ENCODE measurements at places on chromosomes 4 and X. TPM values are rescaled to one million over a fixed set of nuclear protein-coding genes. Genes with fewer than 3 reads are reported as not detected.

Gene MORC4
- 26.4 TPM for total RNA-seq

Gene CD40LG
- 0.10 TPM for total RNA-seq

GRCh38 chr4:99117876-99118693, 26.0 kb downstream of the ADH4 start:
- no peak for DNase-seq

GRCh38 chr4:186940476-186940875, 216.8 kb upstream of the FAT1 start:
- DNase-seq: no peak

DNA sequence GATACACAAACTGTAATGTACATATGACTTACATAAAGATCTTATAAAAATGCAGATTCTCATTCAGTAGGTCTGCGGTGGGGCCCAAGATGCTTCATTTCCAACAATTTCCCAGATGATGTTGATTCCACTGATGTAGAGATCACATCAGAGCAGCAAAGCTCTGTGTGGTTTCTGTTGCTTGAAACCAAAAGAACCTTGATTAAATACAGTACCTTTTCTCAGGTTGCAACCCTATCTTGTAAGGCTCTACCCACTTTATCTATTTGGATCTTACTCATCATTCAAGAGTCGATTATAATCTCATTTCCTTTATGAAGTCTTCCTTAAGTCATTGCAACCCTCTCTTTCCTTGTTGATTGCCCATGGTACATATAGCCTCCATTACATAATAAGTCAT, 816.8 kb downstream of the RPA4 start:
- no peak for DNase-seq

DNA sequence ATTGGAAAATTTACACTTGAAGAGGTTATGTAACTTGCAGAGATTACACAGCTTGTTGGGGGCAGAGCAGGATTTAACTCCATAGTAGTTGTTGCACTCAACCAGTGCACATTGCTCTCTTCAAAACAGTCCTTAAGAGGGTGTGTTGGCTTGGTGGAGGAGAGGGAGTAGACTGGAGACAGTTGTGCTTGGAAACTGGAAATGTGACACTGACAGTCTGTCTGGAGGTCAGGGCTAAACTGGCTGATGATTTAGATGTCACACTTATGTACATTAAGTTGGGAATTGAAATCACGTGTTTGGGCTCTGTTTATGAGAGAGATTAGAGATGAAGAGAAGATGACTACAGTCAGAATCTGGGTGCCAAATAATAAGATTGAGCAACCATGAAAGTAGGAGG, 32.9 kb downstream of the CCSER1 start:
- DNase-seq: no peak

Data from spinal cord (tissue), 10 donors.